Left hindlimb (tissue), 1 donor: ENCODE measurements at places on chromosomes 6 and 20.

- DNase-seq, result no peak
Observed at GRCh38 chr6:161057103-161058091, 65.8 kb downstream of the MAP3K4 start.

DNA sequence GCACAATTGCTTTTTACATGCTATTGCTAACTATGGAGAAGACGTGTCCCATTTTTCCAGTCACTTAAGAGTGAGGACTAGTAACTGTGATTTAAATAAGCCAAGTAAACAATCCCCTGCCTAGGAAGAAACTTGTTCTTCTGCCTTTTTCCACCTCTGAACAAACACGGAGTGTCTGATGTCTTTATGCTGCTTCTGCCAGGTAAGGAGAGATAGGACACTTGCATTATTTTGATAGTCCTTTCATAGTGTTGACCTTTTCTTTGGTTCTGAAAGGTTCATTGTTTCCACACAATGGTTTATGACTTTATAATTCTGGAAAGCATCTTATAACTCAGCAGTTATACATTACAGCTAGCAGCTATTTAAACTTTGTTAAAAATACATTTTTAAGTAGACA is 8.4 kb downstream of the LRP11 start:
- no peak for DNase-seq

DNA sequence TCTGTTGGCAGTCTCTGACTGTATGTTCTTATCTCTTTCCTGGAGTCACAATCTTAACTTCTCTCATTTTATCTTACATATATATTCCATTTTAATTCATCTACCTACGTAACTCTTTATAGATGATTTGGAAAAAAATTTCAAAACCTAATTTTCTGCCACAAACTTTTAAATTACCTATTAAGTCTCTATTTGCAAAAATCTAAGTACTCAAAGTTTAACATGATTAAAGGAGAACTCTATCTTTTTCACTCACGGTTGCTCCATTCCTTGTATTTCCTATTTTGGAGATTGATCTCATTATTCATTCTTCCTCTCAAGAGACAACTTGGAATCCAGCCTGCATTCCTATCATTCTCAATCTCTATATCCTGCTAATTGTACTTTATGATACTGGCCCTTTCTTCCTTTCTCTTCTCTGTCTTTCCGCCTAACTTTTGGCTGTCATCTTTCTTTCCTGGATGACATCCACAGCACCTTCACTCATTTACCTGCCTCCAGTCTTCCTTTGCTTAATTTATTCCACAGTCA is 1071.1 kb upstream of the CITED2 start:
- DNase-seq, result no peak

GRCh38 chr20:25389401-25389857 is 1.2 kb downstream of the ABHD12 start:
- no peak for DNase-seq

- DNase-seq, result peak; percentile 75
Observed at GRCh38 chr6:37680668-37681067, 17.0 kb downstream of the MDGA1 start.

GRCh38 chr6:53702316-53702715 is 36.8 kb upstream of the KLHL31 start:
- DNase-seq, result no peak

DNA sequence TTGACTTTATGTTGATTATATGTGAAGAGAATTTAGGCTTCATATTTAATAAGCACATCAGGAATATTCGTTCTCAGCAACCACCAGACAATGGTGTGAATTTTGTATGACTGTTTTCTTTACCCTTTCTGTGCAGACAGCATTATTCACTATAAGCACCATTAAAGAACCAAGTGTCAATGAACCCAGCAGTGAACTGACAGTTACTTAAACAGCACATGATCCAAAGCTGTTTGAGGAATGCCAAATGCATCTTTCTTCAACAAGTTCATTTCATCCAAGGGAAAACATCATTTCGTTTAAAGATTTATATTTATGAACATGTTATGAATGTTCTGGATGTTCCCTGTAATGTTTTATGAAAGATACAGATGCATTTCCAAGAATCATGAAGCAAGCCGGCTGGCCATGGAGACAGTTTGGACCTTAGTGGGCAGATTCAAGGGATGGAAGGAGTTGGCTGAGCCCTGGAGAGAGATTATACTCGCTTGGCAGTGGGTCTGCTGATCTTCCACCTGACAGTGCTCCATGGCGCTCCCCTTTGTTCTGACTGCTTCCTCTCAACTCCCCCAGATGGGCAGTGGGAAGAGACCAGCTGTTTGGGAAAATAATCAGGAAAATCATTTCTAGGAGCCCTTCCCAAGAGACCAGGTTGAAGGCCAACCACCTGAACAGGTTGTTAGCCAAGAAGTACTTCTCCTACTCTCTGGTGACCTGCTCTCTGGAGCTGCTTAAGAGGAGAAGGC is 326.0 kb upstream of the RSPO3 start:
- DNase-seq, result peak; percentile 42

DNA sequence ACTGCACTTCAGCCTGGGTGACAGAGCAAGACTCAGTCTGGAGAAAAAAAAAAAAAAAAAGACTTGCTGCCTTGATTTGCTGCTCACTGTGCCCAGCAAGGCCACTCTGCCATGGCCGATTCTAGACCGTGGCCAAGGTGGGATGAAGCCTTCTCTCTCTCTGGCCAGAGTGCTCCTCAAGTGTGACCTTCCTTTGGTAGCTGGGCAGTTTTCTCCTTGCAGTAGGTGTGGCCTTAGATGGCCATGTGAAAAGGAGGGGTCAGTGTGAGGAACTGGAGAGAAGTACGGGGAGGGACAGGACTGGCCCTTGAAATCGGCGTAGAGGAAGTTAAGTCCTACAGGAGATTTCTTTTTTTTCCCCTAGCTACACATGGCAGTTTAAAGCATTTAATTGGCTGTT is 272.0 kb downstream of the ARID1B start:
- no peak for DNase-seq

- no peak for DNase-seq
Observed at GRCh38 chr6:150537491-150537890, 62.2 kb upstream of the PLEKHG1 start.

DNA sequence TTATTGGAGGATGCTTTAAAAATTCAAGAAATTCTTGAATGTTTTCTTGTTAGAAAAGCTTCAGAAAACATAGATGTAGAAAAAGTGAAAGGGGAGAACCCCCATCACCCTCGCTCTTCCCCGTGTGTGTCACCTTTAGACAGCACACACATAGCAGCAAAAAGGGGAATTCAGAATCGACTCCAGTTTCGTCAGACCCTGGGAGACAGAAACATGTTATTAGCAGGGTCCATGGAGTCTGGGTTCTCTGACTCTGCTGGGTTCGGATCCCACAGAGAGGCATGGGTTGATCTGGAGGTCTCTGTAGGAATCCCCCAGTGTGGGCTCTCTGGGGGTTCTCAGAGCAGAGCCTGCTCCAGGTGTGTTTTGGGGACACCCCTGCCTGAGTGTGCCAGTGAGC is 43.7 kb downstream of the ARHGAP40 start:
- DNase-seq, result no peak

DNA sequence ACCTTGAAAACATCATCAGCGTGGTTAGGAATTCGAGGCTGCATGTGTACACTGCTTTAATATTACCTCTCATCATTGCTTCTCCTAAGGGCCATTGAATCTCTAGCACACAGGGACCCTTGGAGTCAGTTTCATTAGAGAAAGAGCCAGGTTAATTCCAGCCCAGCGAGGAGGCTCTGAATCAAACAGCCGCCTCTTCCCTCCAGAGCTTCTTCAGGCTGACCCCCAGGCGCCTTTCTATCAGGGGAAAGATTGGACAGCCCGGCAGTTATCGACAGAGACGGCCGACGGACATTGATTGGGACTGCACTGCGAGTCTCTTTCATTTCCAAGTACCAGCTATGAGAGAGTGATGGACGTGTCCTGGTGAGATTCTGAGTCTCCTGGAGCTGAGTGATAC is 159.2 kb downstream of the ANKRD60 start:
- DNase-seq, result no peak

- DNase-seq, result no peak
Observed at GRCh38 chr6:87261534-87261933, 60.9 kb upstream of the SMIM8 start.

DNA sequence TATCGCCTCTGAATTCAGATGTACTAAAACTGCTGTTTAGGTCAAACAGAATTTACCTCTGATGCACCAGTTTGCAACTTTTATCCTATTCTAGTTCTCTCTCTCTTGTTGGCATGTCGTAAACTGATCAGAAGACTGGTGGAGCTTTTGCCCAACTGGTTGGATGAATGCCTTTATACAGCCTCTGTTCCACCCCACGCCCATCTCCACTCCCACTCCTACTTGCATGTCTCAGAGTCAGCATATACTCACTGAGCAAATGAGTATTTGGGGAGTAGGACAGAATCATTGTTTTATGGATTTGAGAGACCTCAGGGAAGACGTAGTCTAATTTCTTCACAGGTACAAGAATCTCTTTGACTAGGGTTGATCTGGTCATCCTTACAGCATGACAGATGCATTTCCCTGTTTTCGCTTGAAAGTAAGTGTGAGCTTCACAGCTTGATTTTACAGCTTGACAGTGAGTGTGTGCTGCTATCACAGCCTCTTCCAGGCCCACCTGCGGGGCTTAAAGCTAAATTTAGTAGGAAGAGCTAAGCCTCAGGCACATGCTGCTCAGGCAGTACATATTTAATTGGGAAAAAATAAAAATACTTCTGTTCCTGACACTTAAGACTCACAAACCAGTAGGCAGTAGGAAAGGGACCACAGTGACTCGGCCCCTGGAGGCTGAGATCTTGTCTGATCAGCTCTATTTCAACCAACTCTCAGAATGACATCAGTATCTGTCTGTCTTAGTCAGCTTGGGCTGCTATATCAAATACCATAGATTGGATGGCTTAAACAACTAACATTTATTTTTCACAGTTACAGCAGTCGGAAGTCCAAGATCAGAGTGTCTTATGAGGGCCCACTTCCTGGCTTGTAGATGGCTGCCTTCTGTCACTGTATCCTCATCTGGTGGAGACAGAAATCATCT is 30.4 kb downstream of the TRMT6 start:
- no peak for DNase-seq

GRCh38 chr6:106574741-106575458 is 54.4 kb downstream of the RTN4IP1 start:
- peak; percentile 42 for DNase-seq

DNA sequence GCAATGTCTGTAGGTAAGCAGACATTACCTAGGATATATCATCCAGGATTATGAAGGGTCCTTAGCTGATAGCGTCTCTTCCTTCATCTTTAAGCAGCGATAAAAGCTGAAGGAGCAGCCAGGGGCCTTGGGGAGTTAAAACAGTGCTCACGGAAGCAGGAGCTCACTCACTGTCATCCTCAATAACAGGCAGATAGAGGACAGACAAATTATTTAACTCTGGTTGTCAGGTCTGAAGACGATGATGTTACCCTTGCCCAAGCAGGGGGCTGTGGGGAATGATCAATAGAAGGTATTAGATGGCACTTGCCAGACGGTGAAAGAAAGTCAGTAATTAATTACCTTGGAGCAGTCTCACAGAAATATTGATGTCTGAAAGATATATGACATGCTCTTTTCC is 12.6 kb upstream of the SPATS1 start:
- no peak for DNase-seq

GRCh38 chr6:169587975-169588374 is 113.9 kb downstream of the WDR27 start:
- DNase-seq, result no peak

DNA sequence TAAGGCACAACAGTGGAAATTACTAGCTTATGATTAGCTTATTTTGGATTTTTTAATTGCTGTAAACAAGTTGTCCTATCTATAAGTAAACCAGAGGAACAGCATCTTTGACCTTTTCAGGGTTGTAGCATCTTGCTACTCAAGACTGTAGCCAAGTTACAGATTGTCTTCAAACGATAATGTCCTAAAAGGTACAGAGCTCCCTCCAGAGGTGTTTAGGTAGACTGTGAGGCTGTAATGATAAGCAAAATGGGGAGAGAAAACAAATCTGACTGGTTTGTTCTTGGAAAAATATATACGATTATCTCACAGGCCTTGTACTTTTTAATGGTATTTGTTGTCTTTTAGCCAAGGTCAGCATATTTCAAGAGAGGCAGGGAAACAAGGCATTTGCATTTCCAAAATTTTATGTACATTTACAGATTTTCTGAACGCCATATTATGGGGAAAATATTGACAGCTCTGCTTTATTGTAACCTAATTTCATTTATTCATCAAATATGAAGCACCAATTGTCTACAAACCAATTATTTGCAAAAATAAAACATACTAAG is 273.4 kb downstream of the MEI4 start:
- DNase-seq, result no peak

DNA sequence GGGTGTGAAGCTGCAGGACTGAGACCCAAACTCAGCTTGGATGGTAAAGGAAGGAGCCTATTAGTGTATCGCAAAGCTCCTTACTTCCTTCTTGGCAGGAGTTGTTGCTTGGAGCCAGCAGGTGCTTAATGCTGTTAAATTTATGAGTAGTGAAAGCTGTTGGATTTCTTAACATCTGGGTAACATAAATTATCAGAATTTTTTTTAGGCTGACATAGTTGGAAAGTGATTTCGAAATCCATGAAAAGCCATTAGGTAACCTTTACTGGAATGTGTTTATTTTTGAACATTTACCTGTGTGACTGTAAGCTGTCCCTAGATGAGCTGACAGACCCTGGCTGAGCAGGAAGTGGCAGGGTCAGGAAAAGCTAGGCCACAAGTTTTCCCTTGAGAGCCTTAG is 470.4 kb upstream of the SLC35B3 start:
- no peak for DNase-seq

DNA sequence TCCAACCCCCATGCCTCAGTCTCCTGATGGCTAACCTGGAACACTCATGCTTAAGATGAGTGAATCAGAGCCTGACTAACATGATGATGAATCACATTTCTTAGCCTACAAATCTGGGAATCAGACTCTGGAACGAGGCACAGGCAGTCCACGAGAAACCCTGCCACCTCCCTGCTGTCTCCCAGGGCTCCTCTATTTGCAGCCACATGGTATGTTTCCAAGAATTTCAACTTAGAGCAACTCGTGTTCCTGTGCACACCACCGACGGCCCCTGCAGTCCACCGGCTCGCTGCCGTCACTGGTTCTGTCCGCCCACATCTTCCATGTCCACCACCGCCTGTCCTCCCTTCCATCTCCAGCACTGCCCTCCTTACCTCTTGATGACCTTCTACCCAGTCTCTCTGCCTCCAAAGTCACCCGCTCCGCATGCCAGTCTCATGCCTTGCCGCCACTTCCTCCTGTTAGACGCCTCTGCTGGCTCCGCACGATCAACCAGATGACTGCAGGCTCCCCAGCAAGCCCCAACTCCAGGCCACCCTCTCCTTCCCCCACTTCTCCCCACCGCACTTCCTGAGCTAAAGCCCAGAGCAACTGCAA is 87.6 kb downstream of the AGPAT4 start:
- DNase-seq, result no peak
